CD4-positive, alpha-beta T cell treated with Interleukin-6 for 4 hours (primary cell): ENCODE measurements at places on chromosomes 4 and X.
A peak's percentile ranks its signal among the peaks of the same experiment; 100 is the strongest.

- DNase-seq, result peak; percentile 59
These were observed 94.1 kb upstream of the GPR50 start for GRCh38 chrX:151082077-151082948.

DNA sequence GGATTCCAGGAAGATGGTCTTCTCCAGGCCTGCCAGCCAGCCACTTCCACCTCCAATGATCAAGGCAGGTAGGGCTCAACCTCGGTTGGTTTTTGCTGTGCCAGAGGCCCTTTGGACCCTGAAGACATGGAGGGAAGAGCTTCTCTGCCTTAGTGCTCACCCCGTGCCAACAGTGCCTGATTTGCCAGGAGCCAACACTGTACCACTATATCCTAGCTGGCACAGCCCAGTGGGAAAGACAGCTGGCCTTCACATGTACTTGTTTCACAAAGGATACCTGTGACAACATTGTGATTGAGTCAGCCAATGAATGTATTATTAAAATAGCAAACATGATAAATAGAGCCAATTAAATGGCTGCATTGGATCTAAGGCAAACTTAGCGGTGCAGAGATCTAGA lies 51.9 kb upstream of the PRPS1 start:
- DNase-seq, result no peak

DNA sequence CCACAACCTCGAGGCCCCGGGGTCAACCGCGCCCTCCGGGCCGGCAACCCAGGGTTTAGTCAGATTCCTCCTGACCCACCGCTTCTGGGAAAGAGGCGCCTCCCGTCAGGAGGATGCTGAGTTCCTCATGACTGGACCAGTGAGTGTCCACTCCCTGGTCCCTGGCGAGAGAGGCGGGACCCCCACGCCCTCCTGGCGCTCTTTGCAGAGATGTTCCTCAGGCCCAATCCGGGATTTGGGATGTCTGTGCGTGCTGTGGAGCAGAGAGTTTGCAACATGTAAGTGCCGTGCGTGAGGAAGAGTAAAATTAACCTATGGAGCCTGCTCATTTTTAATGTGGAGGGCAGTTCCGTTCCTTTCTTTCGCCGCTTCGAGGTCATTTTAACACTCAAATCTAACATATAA lies 824 bp upstream of the UGDH start:
- no peak for DNase-seq

DNA sequence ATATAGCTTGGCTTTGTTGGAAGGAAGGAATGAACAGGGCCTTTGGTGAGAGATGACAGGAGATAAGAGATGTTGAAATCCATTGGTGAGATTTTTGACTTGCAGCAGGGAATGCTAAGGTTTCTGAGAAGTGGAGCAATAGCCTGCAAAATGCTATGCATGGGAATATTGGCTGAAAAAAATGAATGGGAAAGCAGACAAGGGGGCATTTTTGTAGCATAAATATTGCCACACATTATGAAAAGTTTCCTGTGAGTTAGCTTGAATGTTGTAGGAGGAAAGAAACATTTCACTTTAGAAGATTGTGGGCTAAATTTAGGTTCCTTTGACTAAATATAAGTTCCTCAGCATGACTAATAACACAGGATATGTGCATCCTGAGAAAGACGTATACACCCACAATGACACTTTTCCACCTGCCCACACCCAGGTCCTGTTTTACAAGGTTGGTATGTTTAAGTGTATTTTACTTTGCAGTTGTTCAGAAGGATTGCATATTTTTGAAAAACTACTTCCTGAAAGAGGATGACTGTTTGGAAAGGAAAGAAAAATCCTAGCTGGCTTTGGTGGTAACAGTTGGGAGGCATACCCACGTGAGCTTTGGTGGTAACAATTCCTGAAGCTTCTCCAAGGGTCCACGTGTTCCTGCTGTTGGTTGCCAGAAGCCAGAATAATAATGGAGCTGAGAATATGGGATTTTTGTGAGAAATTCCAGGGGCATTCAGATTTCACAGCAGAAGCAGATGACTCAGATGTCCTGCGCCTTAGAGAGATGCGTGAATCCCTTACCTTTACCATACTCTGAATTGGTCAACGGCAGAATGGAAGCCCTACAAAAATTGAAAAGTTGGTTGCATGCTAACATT lies 28.5 kb downstream of the PHEX start:
- DNase-seq, result no peak

- no peak for DNase-seq
These were observed 354.0 kb downstream of the HS3ST1 start for GRCh38 chr4:11074581-11075241.

- no peak for DNase-seq
These were observed 230.5 kb downstream of the MGST2 start for GRCh38 chr4:139896091-139896604.

DNA sequence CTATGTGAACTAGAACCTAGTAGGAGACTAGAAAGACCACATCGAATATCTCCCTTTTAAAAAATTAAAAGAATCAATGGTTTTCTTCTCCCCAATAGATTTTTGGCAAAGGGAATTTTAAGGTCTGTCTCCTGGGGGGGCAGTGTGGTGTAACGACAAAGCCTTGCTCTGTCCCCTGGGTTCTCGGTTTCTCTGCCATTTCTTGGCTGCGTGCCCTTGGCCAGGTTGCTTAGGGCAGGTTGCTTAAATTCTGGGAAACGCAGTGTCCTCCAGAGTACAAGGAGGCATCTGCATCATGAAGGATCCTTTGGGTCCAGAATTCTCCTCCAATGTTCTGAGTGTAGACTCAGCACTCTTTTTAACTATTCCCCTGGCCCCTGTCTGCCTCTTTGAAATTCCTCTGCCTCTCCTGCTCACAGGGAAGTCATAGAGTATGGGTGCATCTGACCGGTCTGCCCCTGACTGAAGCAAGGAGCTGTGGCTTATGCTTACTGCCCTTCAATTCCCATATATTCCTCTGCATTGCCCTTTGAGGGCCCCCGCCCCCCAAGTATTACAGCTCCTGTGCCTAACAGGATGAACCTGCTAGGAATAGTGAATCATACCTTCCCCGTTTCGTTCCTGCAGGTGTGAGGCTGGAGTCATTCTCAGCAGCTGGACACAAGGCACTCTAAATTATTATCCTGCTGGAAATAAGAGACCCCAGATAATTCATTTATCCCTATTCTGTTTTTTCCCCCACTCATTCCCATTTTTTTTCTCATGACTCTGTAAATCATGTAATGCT lies 2.2 kb downstream of the KIT start:
- DNase-seq, result no peak

DNA sequence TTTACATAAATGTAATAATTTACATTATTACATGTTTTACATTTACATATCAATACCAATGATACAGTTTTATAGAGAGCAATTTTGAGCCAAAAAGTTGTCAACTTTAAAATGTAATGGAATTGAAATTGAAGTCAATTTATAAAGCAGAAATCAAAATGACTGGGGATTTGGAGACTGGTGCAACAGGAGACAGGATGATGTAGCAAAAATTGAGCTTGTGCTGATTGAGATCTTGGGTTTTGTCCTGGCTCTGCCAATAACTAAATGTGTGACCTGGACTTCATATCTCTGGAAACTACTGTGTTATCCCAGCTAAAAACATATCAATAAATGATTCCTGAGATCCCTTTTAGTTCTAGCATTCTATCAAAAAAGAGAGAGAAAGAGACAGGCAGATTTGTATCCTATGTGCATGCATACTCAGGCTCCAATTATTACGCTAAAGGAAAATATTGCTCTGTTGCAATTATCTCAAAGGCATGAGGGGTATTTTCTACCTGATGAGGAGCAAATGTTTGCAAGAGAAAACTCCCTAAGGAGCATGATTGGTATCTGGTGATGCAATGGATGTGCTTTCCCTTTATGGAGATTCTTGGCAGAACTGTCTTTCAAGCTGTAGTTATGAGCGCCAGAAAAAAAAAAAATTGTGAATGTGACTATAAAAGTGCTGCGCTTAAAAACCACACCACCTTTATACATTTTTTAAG lies 14.7 kb downstream of the EXOC1L start:
- DNase-seq, result no peak

- no peak for DNase-seq
These were observed 13.8 kb downstream of the TIMM17B start for GRCh38 chrX:48883729-48884128.

- DNase-seq, result no peak
These were observed 12.8 kb upstream of the SAP30 start for GRCh38 chr4:173357939-173358338.

GRCh38 chr4:154854362-154854761 lies 73.3 kb downstream of the RBM46 start:
- DNase-seq, result no peak

GRCh38 chr4:79575709-79576428 lies 167.8 kb upstream of the GK2 start:
- DNase-seq, result no peak

GRCh38 chr4:19945501-19945900 lies 306.2 kb upstream of the SLIT2 start:
- no peak for DNase-seq

- DNase-seq, result peak; percentile 7
These were observed 50.7 kb downstream of the MAP7D3 start for GRCh38 chrX:136200466-136200865.

DNA sequence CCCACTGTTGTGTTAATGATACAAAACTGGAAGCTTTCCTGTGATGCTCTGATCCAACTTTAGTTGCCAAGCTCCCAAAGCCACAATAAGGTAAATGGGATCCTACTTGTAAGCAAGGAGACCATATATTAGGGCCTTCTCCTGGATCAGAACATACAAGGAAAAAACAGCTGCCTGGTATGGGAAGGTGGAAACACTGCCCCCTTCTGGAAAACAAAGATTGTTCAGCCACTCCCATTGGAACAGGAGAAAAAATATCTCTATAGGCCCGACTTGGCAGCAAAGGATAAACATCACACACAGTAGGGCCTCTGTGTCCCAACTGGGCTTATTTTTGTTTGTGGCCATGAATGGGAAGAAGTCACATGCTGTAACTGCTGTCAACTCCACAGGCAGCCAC lies 166.5 kb downstream of the TBX22 start:
- no peak for DNase-seq

GRCh38 chrX:10794203-10794630 lies 173.8 kb upstream of the MID1 start:
- no peak for DNase-seq

DNA sequence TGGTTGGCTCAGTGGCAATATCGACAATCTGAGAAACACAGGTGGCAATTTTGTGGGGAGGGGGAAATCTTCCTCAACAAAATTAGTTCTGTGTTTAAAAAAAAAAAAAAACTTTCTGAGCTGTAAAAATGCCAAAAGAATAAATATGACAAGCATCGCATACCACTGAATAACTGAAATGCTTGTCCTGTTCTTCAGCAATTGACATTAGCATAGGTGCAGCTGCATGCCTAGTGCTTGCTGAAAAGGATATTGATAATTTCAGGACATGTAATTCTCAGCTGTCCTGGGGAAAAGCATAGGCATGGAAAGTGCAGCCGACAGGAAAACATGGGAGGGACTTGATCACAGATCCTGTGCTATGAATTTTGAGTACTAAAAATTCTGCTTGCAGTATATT lies 147.2 kb downstream of the SOWAHB start:
- no peak for DNase-seq
